Stimulated activated CD4-positive, alpha-beta T cell treated with anti-CD3 and anti-CD28 coated beads, Interleukin-15, amount 100 ng/mL, for 24 hours (primary cell): ENCODE measurements at places on chromosomes 3 and 15.

DNA sequence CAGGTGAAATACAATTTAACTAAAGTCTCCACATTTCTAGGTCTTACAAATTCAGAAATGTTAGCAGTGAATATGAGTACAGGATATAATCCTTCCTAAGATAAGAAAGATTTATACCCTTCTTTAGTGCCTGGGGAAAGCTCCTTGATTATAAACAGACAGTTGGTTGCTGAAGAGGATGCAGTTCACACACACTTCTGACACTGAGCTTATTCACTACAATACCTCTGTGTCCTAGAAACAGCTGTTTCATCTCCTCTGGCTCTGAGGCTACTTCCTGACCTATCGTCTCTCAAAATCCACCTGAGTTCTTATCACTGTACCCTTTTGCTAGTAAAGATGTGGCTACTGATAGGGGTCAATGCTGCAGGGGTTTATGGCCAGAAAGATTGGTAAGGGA, 57.1 kb downstream of the TP63 start:
- DNase-seq: no peak

DNA sequence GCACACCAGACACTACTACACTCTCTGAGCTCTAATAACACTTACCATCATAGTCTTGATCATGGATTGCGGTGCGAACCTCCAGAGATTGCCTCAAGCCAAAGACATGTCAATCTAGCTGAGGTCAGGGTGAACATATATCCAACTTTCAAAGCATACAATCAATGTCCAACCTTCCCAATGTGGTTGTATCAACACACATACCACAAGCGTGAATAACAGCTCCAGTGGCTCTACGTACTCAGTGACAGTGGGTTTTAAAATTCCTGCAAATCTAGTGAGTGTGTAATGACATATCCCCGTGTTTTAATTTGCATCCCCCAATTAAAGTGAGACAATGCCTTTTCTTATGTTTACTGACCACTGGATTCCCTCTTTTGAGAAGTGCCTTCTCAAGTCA, 29.6 kb downstream of the SFMBT1 start:
- no peak for DNase-seq

GRCh38 chr3:11498646-11499045, 145.1 kb downstream of the VGLL4 start:
- no peak for DNase-seq

- no peak for DNase-seq
Measured at GRCh38 chr15:33451385-33451784, 140.6 kb downstream of the RYR3 start.

GRCh38 chr3:156424758-156425157, 130.2 kb downstream of the SSR3 start:
- no peak for DNase-seq

DNA sequence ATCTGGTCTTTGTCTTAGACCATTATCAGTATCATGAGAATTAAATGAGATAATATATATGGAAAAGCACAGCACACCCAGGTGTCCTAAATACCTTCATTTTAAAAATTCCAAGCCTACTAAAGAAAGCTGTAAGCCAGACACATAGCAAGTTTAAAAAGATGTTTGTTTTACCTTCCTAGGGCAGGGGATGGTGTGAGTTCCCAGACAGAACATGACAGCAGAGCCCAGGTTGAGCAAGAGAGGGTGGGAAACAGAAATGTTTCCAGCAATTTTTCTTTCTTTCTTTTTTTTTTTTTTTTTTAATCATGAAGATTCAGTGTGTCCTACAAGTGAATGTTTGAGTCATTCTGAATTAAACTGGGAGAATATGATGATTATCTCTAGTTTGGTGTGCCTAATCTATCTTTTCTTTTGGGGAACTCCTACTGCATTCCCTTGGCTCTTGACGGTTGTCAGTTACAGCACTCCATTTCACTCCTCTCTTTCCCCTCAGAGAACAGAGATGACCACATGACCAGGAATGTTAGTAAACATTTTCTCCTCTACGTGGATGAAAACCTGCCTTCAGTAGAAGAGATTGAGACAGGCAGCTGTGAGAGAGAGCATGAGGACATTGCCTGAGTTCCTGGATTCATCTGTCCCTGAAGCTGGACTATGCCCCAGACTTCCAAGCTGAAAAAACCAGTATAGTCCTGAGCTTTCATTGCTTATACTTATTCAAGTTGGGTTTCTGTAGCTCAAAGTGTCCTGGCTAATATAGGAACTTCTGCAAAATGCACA, 54.5 kb upstream of the ARL14 start:
- no peak for DNase-seq

- no peak for DNase-seq
Measured at GRCh38 chr3:100614941-100615340, 5.5 kb downstream of the ADGRG7 start.
